ENCODE measurements at places on chromosomes 6 and 20.

DNA sequence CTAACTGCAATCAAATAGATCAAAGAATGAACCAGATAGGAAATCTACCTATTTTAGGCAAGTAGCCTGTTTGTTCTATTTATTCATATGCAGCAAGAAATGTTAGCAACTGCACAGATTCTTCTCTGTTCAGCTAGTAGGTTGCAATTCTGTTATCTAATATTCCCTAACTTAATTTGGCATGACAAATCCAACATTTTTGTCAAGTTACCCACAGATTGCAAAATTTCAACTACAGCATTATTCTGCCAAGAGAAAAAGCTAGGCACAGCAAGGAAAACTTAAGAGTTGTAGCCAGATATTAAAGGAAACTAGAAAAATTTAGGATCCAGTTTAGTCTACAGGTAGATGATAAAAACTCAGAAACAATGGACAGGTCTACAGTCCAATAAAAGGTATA lies 104.4 kb upstream of the SYNCRIP start:
- DNase-seq, result no peak

DNA sequence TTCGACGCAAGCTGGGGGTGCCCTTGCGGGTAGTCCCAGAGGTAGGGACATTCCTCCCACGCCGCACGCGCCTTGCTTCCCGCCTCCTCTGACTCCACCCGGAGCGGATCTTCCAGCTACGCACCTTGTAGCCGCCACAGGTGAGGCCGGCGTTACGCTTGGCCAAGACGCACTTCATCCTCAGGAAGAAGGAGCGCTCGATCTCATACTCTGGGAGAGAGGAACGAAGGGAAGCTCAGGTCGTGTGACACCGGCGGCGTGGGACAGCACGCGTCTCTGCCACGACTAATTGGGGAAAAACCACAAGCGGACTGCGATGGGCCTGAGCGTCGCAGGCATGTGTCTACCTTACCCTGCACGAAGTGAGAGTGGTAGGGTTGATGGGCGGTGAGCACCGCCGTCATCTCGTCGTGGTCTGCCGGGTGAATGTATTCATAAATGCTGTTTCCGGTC lies 15.5 kb downstream of the SIM1 start:
- DNase-seq, result no peak

GRCh38 chr6:8839626-8840025 lies 404.3 kb upstream of the SLC35B3 start:
- no peak for DNase-seq

DNA sequence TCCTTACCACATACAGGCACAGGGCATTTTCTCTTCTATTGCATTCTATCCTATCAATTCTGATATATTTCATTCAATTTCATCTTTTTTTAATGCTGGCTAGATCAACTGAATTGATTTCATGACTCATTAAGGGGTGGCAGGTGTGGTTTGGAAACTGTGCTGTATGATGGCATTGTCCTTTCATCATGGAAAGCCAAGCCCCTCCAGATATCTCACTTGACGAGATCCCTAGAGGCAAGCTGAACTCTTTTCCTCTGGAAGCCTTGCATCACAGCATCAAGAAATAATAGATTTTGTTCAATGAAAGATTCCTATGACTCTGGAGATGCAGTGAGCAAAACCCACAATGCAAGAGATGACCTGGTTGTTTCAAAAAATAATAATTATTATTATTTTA lies 401.2 kb downstream of the PREX1 start:
- DNase-seq, result no peak

- no peak for DNase-seq
These were observed 83.9 kb downstream of the AFDN start for GRCh38 chr6:167910652-167911051.

DNA sequence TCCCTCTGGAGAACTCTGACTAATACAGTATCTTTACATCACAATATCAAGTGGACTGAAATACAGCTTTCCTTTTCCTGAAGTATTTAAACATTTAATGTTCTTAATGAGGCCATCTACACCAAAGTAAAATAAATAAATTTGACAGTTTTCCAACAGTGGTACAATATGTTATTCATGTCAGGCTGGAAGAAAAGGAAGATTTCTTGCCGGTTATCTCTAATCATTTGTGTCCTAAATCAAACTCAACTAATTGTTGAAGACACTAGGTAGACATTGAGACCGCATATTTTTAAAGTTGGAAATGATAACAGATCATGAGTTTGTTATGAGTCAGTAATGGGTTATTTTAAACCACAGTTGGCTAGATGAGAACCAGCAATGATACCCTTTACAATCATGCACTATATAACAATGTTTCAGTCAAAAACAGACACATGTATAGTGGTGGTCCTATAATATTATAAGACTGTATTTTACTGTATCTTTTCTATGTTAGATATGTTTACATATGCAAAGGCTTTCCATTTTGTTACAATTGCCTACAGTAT lies 241.6 kb downstream of the LMBRD1 start:
- no peak for DNase-seq

DNA sequence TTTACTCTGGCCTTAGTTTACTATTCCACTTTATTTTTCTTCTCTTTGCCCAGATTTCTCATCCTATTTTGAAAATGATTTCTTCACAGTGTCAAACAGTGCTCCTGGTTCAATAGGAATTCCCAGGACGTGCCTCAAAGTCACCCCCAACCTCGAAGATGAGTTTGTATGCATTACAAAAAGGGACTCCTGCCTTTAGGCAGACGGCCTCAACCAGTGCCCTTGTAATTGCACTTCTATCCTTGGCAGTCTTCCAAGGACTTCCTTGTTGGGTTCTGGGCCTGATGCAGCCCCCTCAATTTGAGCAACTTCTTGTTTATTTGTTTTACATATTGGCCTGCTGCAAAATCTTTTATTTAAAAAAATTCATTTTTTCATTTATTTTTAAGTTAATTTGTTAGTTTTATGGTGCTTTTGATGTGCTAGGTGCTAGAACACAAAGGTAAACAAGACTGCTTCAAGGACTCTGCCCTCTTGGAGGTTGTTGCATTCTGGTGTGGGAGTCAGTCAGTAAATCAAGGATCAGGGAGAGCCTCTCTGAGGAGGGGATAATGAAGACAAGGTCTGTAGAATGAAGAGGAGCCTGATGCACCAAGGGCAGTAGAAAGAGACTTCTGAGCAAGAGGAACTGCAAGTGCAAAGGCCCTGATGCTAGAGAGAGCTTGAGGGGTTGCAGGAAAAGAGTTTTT lies 181.5 kb upstream of the LAMP5 start:
- DNase-seq, result no peak

DNA sequence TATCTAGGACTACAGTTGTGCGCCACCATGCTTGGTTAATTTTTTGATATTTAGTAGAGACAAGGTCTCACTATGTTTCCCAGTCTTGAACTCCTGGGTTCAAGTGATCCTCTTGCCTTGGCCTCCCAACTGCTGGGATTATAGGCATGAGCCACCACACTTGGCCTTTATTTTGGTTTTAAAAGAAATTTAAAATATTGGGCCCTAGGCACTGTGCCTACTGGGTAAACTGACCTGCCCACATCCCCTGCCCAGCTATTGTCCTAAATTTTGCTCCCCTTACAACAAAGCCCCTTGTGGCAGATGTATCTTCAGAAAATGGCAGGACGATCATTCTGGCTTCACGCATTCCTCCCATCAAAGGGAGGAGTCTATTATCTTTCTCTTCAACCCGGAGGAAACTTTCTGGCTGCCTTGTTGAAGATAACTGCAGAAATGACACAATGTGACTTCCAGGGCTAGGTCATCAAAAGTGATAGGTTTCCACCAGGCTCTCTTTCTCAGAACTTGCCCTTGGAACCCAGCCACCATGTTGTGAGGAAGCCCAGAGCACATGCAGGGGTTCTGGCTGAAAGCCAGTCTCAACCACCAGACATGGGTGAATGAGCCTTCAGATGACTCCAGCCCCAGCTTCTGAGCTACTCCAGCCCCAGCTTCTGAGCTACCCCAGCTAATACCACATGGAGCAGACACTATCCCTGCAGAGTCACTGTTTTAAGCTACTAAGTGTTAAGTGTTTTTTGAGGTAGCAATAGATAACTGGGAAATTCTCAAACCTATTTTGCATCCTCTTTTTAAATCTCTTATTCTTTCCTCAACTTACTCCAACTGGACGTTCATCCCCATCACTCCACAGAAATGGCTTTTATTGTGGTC lies 4.6 kb upstream of the GUCA1B start:
- DNase-seq, result no peak

DNA sequence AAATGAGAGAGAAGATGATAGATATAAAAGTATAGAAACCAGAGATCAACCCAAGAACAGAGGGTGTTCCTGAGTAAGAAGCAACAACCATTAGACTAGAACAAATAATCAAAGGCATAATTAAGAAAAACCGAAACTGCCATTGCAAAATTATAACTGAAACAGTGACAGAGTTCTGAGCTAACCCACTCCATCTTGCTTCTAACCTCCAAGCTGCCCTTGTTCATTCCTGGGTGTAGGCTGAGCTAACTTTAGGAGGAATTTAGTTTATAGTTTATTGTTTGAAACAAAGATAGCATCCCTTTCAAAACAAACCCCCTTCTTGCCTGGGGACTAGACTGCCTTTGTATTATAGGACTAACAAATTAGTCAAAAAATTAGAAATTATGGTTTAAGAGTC lies 56.1 kb upstream of the PRND start:
- DNase-seq, result no peak

DNA sequence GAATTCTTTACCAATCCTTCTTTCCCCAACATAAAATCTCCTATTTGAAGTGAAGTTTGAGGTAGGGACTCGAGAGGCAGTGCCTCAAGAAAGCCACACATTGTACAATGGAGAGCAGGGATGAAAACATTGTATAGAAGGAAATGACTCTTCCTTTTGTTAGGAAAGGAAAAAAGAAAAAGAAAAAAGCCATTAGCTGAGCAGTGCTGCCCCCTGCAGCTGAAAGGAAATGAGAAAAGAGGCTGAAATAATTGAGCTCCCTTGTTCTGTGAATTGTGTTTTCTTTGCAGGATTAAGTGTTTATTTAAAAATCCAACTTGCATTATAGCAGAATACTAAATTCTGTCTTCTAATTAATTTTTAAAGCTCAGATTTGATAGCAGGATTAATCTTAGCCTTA lies 162.9 kb upstream of the SASH1 start:
- no peak for DNase-seq

GRCh38 chr6:142796571-142796970 lies 148.4 kb downstream of the HIVEP2 start:
- DNase-seq, result no peak

- no peak for DNase-seq
These were observed 78.6 kb downstream of the HIVEP1 start for GRCh38 chr6:12090714-12091113.

- no peak for DNase-seq
These were observed 61.5 kb downstream of the PRDM13 start for GRCh38 chr6:99668036-99668705.

DNA sequence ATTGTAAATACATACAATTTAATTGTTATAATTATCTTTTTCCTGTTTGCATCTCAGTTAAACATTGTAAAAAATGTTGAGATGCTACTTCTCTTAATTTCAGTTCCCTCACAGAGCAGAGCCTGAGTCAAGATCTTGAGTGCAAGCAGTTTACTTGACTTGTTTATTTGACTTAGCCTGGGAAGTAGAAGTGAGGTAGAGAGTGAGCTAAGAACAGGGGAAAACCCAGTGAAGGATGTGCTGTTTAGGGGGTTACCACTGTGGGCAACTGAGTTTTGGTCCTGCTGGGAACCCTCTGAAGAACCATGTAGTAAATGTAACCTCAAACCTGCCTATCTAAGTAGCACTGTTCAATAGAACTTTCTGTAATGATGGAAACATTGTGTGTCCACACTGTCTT lies 495.2 kb upstream of the FLRT3 start:
- no peak for DNase-seq

- no peak for DNase-seq
These were observed 27.3 kb downstream of the NQO2 start for GRCh38 chr6:3026791-3027626.

DNA sequence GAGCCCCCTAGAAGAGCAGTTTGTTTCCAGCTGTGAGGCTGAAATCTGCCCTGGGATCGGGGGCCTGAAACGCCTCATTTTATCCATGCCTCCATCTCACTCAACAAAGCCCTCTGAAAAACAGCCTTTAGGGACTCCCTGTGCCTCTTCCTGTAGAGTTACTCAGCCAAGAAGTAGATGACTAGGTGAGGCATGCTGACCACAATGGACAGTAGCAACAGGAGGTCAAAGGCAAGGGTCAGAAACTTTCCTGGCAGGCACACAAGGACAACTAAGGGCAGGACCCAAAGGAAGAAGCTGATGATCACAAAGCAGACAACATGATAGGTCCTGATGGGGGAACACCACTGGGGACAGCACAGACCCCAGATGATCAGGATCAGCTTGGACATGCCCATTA lies 12.8 kb downstream of the MAS1L start:
- no peak for DNase-seq

- DNase-seq, result no peak
These were observed 21.5 kb downstream of the RAB44 start for GRCh38 chr6:36719126-36719525.

DNA sequence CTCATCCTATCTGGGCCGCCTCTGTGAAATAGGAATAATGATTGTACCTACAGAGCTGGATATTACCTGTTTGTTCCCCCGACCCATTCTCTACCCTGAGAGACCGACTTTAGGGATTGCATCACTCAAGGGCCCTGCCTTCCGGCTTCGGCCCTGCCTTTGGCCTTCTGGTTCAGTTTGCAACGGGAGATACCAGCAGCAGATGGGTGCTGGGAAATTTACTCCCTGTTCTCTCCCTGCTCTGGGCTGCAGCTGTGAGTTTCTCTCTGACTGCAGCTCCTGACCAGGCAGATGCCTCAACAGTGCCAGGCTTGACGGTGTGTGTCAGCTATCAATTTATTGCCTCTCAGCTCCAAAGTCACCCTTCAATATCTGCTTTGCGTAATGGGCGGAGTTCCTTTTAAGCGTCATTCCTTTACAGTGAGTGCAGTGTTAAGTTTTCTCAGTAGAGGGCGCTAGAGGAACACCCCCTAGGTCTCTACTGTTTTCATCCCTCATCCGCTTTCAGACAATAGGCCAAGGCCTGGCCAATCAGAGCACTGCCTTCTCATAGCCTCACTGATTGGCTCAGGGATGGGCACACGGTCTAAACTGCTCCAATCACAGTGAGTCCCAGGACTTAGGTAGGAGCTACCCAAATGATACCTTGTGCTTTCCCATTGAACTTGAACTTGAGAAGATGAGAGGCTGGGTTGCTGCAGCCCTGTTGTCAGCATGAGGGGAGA lies 30.0 kb downstream of the KCNG1 start:
- peak; percentile 57 for DNase-seq

DNA sequence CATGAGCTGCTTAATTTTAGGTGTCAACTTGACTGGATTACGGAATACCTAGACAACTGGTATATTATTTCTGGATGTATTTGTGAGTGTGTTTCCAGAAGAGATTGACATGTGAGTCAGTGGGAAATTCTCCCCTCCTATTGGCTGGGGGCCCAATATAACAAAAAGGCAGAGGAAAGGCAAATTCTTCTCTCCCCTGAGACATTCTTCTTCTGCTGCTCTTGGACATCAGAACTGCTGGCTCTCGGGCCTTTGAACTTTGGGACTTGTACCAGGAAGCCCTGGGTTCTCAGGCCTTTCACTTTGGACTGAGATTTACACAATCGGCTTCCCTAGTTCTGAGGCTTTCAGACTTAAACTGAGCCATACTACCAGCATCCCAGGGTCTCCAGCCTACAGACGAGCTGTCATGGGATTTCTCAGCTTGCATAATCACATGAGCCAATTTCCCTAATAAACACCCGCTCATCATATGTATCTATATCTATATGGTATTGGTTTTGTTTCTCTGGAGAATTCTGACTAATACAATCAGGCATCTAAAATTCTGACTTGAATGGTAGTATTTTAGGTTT lies 7.6 kb upstream of the BTN3A3 start:
- DNase-seq, result no peak

All from glutamatergic neuron (in vitro differentiated cells).